NCI-H1694 (cell line): ENCODE measurements at places on chromosomes 7 and 10.

DNA sequence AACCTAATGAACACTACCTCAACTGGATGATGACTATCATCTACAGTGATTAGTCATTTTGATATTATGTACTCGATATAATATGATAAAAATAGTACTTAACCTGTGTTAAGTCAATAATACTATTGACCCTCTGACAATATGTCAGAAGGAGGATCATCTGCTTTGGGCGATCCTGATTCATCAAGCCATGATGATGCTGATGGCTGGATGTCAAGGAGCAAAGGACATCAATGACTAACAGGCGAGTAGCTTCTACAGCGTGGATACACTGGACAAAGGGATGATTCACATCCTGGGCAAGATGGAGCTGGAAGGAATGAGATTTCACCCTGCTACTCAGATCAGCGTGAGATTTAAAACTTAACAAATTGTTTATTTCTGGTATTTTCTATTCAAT, 94.4 kb upstream of the SKAP2 start:
- no peak for DNase-seq

GRCh38 chr7:140640060-140640637, 464 bp downstream of the DENND2A start:
- DNase-seq: no peak

DNA sequence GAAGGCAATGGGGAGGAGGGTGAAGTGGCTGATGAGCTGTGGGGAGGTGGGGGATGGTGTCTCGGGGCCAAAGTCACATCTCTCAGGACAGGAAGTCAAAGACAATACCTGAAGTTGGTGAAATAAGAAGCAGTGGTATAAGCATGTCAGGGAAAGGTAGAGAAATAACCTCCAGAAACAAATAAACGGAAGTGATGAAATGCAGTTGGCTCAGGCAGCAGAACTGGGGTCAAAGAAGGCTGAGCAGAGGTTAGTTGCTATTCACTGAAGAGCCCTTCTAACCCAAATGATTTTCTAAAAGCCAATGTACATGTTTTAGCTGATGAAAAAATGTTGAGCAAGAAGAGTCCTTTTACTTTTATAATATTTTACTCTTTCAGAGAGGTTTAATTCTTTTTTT, 78.6 kb upstream of the ADRB1 start:
- DNase-seq: no peak

GRCh38 chr7:14242175-14242574, 252.7 kb upstream of the ETV1 start:
- DNase-seq: no peak

DNA sequence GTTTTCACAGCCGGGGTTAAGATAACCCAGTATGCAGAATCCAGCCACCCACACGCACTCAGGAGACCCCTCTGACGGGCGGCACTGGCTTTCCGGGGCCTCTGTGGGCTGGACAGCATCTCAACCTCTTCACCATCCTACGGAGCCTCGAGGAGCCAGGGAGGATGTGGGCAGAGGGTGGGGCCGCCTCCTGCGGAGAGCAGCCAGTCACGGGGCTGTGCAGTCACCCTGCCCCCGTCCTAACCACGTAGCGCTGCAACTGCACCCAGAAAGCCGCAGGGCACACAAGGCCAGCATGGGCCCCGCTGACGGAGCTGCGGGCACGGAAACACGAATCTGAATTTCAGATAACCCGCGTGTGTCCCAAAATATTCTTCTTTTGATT, 270.3 kb downstream of the ELFN1 start:
- DNase-seq: no peak

DNA sequence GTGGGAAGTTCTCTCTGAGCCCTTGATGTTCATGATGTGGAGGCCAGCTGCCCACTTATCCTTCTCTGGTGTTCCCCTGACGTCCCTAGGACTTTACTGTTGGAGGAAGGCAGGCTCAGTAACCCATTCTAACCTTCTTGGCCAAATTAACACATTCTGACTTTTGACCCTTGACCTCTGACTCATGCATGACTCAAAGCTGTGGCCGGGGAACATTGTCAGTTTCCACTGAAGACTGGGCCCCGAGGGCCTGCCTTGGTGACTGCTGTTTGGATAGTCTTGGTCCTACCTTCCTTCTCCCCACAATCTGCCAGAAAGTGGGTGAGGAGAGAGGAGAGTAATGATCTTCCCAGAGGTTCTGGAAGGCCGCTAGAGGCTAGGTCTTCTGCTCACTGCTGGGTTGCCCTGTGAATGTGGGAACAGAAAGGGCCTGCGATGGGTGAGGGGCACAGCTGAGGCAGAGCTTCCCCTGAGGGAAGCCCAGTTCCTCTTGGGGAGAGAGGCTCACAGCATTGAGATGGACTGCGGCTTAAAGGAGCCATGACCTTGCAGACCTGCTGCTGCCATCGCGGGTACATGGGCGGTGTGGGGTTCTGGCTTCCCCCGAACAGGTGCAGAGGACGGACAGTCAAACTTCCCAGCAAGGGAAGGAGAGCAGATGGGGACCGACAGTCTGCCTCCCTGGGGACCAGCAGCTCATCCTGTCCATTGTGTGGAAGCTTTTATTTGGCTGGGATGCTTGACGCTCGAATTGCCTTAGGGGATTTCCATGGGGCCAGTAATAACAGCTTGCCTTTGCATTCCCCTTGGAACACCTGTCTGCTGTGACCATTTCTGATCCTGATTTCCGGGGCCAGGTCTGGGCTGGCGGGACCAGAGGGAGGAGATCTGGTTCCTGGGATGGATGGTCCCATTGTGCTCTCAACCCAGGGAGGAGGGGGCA, 43.8 kb downstream of the ADAMTS14 start:
- DNase-seq: peak; percentile 10

- no peak for DNase-seq
Measured at GRCh38 chr7:129438839-129439651, 4.8 kb downstream of the STRIP2 start.

DNA sequence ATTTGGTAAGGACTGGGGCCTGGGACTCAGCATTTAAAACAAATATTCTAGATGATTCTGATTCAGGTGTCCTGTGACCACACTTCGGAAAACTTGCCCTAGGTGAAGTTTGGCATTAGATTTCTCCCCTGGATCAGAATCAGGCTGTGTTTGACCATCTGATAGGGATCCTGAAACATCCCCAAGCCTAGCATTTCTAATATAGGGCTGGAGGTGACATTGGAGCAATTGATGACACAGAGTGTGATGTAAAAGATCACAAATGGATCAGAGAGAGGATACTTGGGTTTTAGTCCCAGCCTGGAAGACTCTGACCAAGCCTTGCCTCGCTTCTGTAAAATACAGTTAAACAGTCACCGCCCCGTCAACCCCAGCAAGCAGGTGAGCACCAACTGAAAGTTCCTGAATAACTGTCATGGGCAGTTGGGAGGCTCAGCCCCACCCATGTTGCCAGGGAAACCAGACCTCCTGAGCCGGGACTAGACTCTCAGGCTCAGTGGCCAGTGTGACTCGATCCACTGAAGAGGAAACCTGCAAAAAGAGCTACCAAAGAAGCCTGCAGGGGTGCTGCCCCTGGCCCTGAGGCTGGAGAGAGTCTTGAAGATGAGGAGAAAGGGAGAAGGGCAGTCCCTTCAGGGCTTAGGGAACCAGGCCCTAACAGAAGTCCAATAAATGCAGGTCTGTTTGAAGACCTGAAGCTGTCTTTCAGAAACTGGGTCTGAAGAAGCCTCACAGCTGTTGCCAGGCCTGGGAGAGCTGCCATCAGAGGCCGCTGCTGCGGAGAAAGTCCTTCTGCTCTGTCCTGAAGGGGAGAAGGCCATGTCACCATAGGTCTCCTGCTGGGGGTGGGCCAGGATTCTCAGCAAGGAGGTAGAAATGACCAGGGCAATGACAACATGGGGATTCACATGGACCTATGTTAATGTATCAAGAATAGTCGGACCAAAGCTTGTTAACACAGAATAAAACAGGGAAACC, 126.1 kb upstream of the KCNMA1 start:
- no peak for DNase-seq

- DNase-seq: peak; percentile 31
Measured at GRCh38 chr10:101779544-101780186, 3.6 kb downstream of the NPM3 start.

GRCh38 chr10:131689016-131689415, 211.8 kb upstream of the PPP2R2D start:
- DNase-seq: no peak
